ENCODE measurements at places on chromosomes 1 and 21.

- no peak for DNase-seq
Measured at GRCh38 chr1:36083219-36083618, 675 bp upstream of the TEKT2 start.

- DNase-seq: no peak
Measured at GRCh38 chr21:36847189-36847588, 119.3 kb downstream of the HLCS start.

- DNase-seq: no peak
Measured at GRCh38 chr1:169491845-169492281, 6.1 kb upstream of the SLC19A2 start.

- DNase-seq: no peak
Measured at GRCh38 chr1:210624722-210625121, 296.0 kb downstream of the HHAT start.

DNA sequence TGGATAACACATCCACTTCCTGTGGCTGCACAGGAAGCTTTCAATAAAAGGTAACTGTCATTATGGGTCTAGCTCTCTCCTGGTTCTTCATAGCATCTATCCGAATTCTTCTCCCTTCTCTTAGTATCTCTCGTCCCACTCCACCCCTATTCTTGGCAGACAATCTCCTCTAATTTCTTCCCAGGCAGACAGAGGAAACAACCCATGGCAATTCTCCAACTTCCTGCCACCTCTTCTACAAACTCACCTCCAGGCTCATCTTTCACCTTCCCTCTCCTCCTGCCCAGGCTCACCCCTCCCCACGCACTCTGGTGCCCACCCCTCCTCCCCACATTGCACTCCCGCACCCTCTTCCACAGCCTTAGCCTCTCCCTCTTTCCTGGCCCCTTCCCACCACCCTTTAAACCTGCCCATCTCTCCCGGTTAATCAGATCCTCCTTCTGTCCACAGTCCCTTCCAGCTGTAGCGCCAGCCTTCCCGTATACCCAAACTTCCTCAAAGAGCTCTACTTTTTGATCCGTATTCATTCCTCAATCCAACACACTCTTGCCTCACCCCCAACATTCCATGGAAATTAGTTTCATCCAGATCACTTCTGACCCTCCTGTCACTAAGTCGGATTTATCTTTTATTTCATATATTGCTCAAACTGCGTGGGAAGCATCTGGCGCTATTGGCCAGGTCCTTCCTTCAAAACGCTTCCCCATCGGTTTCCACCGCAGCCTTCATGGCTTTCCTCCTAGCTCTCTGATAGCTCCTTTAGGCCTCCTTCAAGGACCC is 25.9 kb downstream of the SHISA4 start:
- DNase-seq: no peak

DNA sequence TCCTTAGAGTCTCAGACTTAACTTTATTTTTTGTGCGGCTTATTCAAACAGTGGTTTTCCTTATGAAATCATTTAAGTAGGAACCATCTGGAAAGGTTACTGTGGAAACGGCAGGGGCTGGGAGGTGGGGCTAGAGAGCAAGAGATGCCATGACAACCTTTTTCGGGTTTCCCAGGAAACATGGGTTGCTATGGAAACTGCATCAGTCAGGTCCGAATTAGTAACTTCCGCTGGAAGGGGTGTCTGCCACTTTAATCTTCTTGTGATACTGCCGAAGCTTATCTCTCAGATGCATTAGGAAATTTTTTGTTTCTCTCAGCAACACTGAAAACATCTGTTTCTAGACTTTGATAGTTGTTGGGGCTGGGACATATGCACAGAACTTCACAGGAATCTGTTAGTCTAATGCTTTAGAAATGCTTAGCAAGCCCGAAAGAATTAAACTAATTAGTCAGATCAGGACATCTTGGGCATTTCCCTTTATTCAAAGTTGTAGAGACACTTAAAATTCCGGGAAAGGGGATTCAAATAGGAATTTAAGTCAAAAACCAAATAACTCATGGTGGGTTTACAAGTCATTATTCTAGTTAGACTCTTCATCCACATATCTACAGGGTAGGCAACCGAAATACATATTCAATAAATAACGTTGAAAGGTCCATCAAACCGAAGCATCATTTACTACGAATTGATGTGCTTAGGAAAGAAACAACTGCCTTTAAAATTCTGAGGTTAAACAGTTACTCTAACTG is 2.6 kb downstream of the KCNA3 start:
- peak; percentile 75 for DNase-seq

GRCh38 chr1:19032701-19033514 is 76.4 kb upstream of the IFFO2 start:
- DNase-seq: no peak

DNA sequence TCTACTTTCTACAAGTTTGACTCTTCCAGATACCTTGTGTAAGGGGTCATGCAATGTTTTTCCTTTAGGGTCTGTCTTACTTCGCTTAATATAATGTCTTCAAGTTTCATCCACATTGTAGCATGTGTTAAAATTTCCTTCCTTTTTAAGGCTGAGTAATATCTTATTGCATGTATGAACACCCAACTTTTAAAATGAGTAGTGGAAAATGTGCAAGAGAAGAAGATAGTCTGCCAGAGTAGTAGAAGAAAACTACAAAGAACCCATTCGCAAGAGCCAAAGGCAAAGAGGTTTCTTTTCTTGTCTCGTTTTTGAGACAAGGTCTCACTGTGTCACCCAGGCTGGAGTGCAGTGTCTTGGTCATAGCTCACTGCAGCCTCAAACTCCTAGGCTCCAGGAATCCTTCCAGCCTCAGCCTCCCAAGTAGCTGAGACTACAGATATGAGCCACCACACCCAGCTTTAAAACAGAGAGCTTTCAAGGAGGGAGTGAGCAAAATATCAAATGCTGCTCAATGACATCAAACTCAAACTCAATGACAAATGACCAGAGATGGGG is 9.4 kb downstream of the IL23R start:
- no peak for DNase-seq

GRCh38 chr1:68232289-68233148 is at the start of gene WLS:
Gene WLS, minus strand, starts transcription at chr1:68232523. Its CDS starts 224 bp downstream, at chr1:68232299.
- no peak for DNase-seq

GRCh38 chr1:206635978-206636345 is 626 bp downstream of the DYRK3 start:
- DNase-seq: peak; percentile 3

Measured in CD4-positive, alpha-beta T cell treated with Interleukin-6 for 4 hours (primary cell).